ENCODE measurements at places on chromosomes 2 and 18.

GRCh38 chr18:45359275-45360009 is 255.8 kb upstream of the SLC14A2 start:
- no peak for DNase-seq

- no peak for DNase-seq
Measured at GRCh38 chr2:39107156-39107555, 13.7 kb downstream of the SOS1 start.

GRCh38 chr2:135494917-135495316 is 36.1 kb downstream of the ZRANB3 start:
- DNase-seq = no peak

GRCh38 chr18:9951022-9951859 is 37.4 kb downstream of the VAPA start:
- DNase-seq = peak; percentile 76

GRCh38 chr2:240947607-240948006 is 41.5 kb downstream of the CROCC2 start:
- no peak for DNase-seq

GRCh38 chr2:31277621-31278020 is 43.7 kb downstream of the EHD3 start:
- DNase-seq = no peak

DNA sequence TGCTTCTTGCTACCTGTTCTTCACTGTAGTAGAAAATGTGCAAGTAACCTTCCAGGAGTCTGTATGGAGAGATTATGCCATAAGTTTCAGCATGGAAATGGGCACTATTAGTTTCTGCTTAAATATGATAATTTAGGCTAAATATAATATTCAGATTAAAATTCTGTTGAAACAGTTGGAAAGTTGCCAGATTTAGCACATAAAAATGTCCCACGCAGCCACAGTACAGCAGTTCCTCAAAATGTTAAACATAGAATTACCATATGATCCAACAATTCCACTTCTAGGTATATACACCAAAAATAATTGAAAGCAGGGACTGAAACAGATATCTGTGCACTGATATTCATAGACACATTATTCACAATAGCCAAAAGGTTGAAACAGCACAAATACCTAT is 121.2 kb downstream of the NRP2 start:
- no peak for DNase-seq

GRCh38 chr2:132668987-132669907 is 758 bp downstream of the LYPD1 start:
- no peak for DNase-seq

Measured in epithelial cell of esophagus (primary cell).